Stimulated activated CD4-positive, alpha-beta T cell treated with anti-CD3 and anti-CD28 coated beads, Interleukin-1b, Interleukin-23, amount 100 ng/mL, for 1 hour (primary cell): ENCODE measurements at places on chromosomes 13 and 19.

DNA sequence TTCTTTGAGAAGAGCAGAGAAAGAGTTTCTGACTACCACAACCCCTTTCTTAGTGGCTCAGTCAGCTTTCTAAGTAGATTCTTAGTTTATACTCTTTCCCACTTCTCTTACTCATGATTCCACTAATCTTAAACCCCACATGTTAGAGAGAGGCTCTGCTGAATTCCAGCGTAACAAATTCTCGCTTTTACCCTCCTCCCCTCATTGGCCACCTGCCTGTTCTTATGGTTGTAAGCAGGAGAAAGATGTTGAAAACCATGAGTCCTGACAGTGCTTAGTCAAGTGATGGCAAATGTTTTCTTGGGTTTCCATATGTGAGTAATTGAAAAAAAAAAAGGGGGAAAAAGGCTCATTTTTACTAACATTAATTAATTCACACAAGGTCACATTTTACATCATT, 125.9 kb downstream of the ZDHHC20 start:
- no peak for DNase-seq

GRCh38 chr13:99227909-99228688, 27.4 kb downstream of the UBAC2 start:
- DNase-seq: no peak

DNA sequence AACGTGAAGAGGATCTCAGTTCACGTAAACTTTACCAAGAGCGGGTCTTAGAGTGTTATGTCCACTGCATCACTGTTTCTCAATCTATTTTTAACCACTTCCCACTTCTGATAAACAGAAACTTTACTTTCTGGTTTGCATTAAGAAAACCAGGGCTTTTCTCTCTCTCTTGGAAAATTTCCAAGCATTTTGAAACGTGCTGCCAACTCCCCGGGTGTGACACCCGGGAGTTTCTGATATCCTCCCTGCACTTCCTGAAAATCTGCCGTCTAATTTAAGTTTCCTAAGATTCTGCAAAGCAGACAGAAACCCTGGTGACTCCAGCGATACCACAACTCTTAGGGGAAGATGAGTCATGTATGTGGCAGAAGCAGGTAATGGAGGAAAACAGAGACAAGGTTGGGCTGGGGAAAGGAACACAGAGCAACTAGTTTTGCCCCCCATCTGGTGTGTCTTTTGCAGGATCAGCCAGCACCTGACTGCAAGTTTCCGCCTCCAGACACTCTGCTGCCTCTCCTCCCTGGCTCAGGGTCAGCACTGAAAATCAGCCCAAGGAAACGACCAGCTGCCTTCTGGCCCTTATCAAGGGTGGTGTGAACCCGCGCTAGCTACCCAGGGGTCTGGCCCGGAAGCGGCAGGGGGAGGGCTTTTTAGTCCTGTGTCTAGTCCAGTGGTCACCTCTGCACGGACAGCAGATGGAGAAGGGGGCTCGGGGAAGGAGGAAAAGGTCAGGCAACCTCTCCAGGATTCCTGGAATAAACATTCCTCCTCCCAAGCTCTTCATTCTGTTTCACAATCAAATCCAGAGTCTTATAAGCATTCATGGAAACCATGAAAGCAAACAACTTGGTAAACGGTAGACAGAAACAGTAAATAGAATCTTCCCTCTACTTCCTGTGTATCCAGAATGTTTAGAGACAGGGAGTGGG, 11.3 kb upstream of the FFAR2 start:
- DNase-seq: no peak

GRCh38 chr13:79079351-79079839, 326.7 kb downstream of the RBM26 start:
- DNase-seq: no peak

- no peak for DNase-seq
These were observed 9.2 kb downstream of the QPCTL start for GRCh38 chr19:45701676-45702075.
